ENCODE measurements at places on chromosomes 3 and 15.

DNA sequence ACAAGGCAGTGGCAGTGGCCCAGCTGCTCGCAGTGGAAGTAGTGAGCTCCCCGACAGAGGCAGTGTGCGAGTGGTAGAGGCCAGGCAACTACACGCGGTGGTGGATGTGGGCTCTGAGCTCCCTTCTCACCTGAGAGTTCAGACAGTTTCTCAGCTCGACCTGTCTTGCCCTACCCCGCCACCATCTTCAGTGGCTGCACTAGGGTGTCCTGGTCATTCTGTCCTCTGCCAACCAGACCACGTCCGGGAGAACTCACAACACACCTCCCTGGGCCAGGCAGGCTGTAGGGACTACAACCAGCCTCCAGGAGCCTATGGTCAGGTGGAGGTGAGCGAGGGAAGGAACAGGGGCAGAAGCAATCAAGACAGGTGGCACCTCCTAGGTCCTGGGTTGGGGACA, 106.3 kb upstream of the SMAD3 start:
- DNase-seq, result no peak

- DNase-seq, result no peak
These were observed 59.6 kb downstream of the ITGA11 start for GRCh38 chr15:68372291-68372811.

DNA sequence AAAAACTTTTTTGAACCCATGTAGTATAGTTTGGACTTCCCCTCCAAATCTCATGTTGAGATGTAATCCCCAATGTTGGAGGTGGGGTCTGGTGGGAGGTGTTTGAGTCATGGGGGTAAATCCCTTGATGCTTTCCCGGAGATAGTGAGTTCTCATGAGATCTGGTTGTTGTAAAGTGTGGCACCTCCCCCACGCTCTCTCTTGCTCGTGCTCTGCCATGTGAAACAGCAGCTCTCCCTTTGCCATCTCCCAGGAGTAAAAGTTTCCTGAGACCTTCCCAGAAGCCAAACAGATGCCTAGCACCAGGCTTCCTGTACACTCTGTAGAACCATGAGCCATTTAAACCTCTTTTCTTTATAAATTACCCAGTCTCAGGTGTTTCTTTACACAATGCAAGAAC, 16.0 kb upstream of the RNU6-1 start:
- no peak for DNase-seq

DNA sequence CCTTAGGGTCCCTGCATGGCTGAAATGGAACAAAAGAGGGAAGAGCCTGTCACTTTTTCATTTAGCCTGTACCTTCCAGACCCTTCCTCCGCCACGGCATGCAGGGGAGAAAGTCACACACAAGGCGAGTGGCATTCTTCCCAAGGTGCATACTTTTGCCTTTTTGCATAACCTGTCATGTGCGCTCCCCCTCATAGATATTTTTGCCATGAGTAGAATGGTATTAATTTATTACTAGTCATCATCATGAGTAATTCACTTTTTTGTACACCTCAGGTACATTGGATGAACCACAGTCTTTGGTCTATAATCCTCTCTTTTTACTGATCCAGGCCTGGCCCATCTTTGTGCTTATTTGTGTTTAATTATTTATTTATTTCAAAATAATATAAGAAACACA, 8.9 kb upstream of the BUB1B start:
- no peak for DNase-seq

DNA sequence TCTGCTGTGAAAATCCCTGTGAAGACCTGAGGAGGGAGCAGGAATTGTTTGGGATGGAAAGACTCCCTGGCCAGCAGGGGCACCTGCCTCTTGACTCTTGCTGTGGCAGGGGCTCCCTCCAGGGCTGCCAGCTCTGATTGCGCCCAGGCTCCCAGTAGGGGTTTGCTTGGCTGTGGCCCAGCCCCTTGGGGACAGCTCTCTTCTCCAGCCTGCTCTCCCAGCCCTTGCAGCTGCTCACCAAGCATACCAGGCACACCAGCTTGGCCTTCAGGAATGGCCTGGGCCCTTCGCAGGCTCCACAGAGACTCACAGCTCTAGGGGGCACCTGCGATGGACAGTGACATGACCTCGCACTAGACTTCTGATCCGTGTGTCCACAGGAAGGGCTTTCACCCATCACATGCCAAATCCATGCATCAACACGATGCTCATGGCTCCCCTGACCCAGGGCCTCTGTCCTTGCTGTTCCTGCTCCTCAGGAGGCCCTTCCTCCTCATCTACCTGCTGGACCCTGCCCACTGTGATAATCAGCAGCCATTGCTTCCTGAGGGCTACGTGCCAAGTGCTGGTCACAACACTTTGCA, 61.8 kb downstream of the SCN5A start:
- DNase-seq, result no peak

DNA sequence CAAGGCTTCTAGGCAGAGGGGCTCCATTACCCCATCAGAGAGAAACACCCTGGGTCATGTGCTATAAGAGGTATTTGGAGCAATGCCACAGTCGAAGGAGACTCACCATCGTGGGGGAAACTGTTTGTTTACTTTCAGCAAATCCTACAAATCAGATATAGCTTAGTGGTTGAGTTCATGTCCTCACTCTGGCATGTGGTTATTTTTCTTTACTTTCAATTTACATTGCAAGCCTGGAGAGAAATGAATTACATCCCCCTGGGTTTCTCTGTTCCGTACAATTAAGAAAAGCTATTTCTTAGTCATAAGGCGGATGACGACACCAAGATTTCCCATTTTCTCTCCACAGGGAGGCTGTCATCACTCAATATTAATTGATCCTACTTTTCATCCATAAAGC, 36.9 kb downstream of the RFTN1 start:
- DNase-seq, result no peak

GRCh38 chr3:110157221-110157620, 819.9 kb upstream of the DPPA4 start:
- DNase-seq, result no peak

GRCh38 chr3:24048843-24049242, 103.8 kb downstream of the NR1D2 start:
- DNase-seq, result no peak

DNA sequence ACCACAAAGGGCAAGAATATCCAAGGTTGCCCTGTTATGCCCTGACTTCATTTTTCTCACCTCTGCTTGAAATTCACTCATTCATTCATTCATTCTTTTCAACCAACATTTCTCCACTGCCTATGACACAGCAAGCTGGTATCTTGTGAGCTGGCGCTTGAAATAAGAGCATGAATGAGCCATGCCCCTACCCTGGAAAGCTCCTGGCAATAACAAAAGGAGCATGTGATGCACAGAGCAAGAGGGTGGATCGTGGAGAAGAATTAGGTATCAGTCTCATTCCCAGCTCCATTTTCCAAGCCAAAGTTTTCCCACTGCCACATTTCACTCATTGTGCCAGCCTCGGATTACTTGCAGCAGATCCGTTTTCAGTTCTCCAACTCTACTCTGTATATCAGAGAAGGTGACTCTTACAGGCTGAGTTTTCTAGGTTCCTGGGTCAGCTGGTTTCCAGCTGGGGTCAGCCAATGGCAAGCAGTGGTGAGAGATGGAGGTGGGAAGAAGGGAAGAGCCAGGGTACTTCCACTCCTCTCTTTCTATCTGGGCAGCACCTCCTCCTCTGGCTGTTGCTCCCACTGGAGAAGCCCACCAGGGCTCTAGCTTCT, 144.8 kb downstream of the SUCLG2 start:
- no peak for DNase-seq

DNA sequence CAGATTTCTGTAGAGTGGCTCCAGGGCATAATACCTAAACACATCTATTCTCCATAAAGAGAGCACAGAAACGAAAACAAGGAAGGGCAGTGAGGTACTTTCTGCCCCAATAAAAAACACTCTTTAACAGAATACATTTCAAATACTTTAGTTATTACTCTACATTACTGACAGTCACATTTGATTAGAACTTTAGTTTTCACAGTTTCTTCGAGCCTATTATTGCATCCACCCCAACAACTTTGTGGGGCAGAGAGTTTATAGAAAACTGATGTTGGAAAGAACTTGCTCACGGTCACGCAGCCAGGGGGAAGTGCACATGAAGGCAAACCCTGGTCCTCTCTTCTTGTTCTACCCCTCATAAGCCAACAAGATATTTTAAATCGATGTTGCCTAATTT, 9.0 kb downstream of the VPS39 start:
- DNase-seq, result no peak

DNA sequence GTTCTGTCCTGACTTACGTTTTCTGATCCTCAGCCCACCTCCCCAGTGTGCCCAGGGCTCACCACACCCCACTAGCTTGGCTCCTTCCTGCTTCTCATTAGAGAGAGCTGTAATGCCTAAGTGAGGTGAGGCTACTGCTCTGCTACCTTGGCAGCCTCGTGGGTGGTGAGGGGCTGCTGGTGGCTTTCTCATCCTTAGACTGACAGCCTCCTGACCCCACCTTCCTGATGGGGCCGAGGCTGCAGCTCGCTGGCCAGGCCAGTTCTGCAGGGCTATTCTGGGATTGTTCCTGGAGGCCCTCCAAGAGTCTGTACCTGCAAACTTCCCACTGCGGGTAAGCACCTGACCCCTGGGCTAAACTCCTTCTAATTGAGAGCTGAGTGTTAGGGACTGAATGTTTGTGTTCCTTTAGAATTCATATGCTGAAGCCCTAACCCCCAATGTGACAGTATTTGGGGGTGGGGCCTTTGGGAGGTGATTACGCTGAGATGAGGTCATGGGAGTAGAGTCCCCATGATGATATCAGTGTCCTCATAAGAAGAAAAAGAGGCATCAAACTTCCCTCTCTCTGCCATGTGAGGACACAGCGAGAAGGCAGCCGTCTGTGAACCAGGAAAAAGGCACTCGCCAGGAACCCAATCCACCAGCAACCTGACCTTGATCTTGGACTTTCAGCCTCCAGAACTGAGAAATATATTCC, 38.1 kb upstream of the IQSEC1 start:
- DNase-seq, result no peak

DNA sequence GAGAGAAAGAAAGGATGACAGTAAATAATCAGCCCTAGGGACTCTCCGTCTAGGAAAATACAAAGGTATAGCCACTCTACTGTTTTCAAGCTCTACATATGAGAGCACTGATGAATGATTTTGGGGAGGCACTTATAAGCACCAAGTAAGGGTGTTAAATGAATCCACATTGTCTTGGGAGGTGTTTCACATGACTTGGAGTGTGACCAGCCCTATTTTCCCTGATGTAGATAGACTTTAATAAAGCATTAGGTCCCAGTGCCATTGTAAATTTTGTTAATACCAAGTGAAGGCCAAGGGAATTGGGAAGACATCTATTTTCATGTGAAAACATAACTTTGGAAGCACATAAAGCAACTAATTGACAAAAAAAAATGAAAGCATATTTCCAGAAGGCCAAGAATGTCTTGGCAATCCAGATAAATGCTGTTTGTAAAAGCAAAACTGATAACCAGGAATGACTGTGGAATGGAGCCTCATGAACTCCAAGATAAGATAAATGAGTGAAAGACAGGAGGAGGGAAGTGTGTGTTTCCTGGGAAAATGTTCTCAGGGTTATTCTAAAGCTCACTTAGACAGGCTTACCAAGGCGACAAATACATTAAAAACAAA, 96.0 kb upstream of the MYZAP start:
- no peak for DNase-seq

GRCh38 chr3:174430986-174431385, 428.1 kb upstream of the NAALADL2 start:
- DNase-seq, result no peak

- no peak for DNase-seq
These were observed 8.1 kb downstream of the MRPL3 start for GRCh38 chr3:131494706-131495105.

- DNase-seq, result no peak
These were observed 26.2 kb upstream of the SLC35G2 start for GRCh38 chr3:136792556-136793330.

- DNase-seq, result no peak
These were observed 10.6 kb downstream of the ZNF592 start for GRCh38 chr15:84759018-84759417.

- no peak for DNase-seq
These were observed 153.4 kb downstream of the RORA start for GRCh38 chr15:61075741-61076140.

DNA sequence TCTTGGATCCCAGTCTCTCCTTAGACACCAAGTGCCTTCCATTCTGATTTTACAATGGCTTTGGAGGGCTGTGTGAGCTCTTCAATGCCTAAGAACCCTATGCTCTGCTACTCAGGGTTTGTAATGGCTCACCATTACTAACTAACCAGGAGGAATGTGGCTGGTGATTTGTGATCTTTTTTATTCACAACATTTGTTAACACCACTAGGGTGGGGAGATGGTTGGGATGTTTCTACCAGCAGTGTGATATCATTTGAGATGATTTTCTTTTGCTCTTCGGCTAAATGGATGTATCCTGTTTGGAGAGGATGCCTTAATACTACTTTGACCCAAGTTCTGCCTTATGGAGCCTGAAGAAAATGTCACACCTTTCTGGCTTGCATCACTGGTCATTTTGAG, 226.9 kb downstream of the MFSD1 start:
- no peak for DNase-seq

- DNase-seq, result no peak
These were observed 384.8 kb upstream of the SEMA6D start for GRCh38 chr15:47332481-47332880.

DNA sequence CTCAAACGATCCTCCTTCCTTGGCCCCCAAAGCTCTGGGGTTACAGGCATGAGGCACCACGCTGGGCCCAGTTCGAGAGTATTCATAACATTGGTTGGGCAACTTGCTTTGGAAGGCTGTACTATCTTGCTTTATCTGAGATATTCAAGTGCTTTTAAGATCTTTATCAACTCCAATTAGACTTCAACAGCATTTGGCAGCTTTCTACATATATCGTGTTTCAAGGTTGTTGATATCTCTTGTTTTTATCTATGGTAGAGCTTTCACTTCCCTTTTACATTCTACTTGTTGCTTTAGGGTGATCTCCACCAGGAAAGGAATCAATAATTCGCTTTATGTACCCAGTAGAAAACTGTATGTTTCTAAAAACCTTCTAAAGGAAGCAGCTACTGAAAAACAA, 395.3 kb downstream of the IL5RA start:
- no peak for DNase-seq

- DNase-seq, result no peak
These were observed 10.9 kb upstream of the EHD4 start for GRCh38 chr15:41983221-41983620.

DNA sequence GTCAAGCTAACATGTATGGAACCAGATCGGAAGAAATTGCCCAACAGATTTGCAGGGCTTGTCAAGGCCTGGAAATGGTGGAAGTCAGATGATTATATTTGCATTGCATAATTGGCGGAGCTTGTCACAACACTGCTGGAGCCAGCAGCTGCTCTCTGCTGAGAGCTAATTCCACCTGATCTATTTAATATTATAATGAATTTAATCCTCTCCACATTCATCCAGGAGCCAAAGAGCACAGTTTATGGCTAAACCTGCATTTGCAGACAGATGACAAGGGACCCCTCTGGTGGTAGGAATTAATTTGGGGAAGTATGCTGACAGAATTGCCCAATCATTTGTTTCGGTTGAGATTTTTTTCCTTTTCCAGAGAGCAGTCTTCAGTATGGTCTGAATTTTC, 730.2 kb downstream of the TUSC7 start:
- no peak for DNase-seq

DNA sequence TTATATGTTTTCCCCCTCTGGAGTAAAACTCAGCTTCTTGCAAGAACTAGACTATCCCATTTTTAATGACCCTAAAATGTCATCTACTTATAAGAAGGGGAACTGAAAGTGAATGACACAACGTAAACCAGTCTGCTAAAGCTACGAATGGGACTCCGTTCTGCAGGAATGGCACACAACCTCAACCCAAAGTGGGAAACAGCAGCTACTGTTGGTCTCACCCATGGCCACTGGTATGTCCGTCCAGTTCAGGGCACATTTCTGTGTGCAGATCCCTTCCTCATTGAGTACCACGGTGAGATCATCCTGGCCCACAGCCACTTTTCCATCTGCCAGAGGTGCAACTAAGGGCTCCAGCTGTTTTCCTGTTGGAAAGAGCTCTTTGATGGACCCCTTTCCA, 23.8 kb downstream of the VPS39 start:
- DNase-seq, result no peak

Data from stimulated activated CD4-positive, alpha-beta T cell treated with anti-CD3 and anti-CD28 coated beads, Interleukin-1b, Interleukin-23, amount 100 ng/mL, for 1 hour (primary cell).